ENCODE measurements at places on chromosomes 1 and 21.
A peak's percentile ranks its signal among the peaks of the same experiment; 100 is the strongest.

GRCh38 chr1:171188388-171189266, 3.5 kb downstream of the FMO2 start:
- peak; percentile 8 for DNase-seq

DNA sequence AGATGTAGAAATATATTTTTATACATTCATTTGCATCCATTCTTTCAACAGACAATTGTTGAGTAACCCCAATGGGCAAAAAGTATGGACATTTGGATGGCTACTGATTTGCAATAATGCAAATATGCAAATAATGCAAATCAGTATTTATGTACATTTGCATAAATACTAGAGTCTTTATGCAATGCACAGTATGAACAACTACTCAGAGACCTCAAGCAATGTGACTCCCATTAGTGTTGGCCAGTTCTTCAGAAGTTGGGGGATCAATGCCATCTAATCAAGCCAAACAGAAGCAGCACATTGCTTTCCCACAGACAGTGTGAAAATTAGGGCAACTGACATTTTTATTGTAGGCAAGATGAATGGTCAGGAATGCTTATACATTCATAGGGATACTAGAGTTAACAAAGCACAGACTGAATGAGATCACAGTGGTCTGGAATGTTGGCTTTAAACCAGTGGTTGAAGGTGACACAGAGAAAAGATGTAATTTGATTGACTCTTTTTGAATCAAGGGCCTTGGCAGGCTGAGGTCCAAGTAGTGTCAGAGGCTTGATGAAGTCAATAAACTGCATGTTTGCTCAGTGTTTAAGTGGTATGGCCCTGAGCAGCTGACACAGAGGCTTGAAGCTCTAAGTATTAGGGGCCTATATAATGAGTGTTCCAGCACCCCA, 256.6 kb downstream of the CTH start:
- DNase-seq = no peak

DNA sequence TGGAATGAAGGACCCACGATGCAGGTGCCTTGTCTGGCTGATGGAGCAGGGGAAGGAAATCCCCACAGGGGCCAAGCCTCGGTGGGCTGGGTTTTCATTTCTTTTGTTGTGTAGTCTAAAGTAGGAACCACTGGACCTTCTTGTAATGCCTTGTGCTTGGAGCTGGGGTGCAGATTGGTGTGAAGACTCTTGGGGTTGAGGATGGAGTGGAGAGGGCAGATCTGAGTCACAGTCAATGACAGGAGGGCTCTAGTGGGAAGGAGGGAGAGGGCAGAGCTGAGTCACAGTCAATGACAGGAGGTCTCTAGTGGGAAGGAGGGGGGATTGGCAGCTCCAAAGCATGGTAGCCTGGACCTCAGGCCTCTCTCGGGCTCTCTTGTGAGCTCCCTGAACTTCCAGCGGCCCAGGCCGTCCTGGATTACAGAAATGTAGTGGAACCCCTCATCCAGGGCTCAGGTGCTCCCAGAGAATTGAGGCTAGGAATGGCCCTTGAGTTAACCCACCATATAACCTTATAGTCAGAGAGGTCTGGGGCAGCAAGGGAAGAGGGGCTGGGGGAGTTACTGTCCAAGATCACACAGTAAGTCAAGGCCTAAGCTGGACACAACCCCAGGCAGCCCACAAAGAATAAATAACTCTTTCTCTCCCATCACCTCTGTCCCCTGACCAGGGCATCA, 313.8 kb downstream of the MATN1 start:
- no peak for DNase-seq

DNA sequence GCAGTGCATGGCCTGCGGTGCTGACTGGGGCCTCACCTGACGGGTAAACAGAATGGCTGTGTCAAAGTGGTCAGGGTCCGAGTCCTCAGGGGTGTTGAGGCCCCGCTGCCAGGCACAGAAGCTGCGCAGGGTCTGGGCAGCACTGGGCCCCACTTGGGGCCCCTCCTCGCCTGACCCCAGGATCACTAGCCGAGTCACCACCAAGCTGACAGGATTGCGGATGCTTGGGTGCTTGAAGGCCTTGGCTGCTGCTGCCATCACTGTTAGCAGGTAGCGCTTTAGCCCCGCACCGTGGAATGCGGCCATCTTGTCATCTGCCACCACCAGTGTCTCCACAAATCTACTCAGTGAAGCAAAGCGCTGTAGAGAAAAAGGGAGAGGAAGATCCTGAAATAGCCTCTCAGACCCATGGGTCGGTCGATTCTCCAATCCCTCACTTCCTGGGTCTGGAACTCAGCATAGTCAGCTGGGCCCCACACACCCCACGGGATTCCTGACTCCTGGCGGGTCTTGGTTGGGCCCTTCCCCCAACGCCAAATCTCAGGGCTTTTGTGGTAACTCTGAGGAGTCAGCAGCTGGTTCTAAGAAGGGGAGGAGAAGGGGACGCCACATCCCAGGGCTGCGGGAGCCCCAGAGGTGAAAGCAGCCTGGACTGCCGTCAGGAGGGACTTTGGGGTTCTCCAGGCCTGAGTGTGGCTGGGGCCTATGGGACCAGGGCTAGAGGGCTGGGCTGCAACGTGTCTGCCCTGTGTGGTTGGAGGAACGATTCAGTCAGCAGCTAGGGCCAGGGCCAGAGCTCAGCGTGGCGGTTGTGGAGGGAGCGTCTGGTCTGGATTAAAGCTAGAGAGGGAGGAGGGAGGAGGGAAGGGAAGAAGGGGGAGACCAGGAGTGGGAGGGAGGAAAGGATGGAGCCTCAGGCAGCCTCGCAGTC, 2.1 kb downstream of the ADAMTS4 start:
- DNase-seq = no peak

- DNase-seq = no peak
These were observed 30.2 kb downstream of the LTN1 start for GRCh38 chr21:28962465-28962864.

DNA sequence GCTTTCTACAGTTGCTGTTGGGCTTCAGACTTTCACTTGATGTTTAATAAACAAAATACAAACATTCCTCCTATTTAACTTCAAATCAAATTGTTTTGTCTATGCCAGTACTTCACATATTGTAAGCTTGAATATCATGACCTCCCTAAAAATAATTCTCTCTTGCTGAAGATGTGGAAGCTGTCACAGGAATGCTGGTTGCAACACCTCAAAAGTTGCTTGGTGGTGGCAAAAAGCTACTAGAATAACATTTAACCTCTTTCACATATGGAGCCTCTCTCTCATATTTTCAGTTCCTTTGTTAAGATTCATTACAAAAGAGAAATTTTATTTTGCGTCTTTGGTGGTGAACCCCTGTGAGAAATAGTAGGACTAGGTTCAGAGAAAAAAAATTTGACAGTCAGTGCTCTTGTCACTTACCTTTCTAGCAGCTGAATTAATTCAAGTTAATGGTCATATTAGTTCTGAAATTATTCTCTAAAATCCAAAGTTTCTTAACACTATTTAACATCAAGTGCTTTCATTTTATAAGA, 25.5 kb upstream of the F13B start:
- no peak for DNase-seq

- DNase-seq = no peak
These were observed 103.9 kb downstream of the EBNA1BP2 start for GRCh38 chr1:43067977-43068751.

DNA sequence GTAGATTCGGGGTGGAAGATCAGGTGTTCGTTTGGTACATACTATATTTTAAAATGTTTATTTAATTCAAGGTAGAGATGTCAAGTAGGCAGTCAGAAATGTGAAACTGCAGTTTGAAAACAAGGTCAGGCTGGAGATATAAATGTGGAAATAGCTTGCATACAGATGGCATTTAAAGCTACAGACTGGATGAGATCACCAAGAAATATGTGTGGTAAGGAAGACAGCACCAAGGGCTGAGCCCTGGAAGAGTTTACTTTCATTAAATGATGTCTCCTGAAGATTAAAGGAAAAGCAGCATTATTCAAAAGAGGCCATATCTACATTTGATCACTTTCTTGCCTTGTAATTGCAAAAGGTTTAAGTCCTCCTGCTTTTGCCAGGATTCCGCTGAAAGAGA, 271.3 kb downstream of the PTBP2 start:
- no peak for DNase-seq

GRCh38 chr1:88946861-88947260, 45.6 kb downstream of the KYAT3 start:
- DNase-seq = no peak

DNA sequence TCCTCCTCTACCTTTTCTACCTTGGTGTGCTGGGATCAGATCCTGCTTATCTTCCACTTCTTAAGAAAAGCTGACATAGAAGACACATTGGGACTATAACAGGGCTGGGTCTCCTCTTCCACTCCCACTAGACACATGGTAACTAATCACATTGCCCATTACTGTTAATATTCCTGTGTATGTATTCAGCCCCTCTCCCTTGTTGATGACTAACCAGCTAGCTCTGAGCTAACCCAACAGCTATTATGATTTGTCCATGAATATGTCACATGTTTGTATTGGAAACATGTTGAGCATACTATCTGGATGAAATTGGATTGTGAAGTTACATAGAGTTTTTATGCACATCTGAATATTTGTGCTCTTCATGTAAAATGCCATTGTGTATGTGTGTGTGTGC, 52.9 kb downstream of the MPZL1 start:
- no peak for DNase-seq

DNA sequence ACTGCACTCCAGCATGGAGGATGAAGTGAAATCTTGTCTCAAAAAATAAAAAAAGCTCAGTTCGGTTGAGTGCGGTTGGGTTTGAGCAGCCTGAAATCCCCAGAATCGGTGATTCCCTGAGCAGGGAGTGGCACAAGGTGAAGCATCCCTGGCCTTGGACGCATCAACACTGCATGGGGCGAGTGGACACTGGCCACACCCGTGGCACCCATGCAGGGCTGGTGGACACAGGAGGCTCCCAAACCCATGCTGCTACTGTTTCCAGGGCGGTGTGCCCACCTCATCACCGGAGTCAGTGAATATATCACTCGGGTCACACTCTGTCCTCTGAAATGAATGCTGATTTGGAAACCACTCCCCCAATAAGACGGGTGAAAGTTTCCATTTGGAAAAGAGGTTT, 53.4 kb upstream of the ACTRT2 start:
- no peak for DNase-seq

GRCh38 chr1:69814926-69815325, 247.2 kb downstream of the LRRC7 start:
- DNase-seq = no peak

- DNase-seq = no peak
These were observed 75.2 kb upstream of the KCNA3 start for GRCh38 chr1:110749960-110750359.

DNA sequence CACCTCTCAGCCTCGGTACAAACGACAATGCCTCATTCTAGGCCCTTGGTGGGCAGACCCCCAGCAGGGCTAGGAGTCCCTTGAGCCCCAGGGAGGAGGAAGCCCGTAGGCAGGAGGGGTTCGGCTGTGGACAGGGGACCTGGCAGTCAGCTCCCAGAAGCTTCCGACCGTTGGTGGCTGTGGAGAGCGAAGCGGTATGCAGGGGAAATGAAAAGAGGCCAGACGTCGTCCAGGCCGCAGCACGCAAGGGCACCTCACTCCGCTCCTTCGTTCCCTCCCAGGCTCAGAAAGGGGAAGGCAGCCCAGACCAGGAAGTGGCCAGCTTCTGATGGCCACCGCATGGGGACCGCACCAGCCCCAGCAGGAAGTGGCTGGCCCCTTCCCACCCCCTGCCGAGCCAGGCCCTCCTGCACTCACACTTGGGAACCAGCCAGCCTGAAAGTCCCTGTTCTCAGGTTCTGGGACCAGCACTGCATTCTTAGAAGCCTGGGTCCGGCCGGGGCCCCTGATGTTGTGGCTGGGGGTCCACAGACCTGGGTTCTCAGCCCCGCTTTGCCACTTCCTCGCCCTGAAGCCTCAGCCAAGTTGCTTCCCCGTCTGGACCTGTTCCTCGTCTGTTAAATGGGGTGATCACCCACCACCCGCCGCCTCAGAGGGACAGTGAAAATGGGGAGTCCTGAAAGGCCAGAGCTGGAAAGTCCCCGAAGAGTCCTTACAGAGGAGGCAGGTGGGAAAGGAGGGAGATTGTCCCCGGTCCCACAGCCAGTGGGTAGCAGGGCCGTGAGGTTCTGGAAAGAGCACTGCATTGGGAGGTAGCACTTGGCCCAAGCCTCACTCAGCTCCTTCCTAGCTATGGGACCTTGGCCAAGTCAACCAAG, 104.0 kb upstream of the RUNX3 start:
- no peak for DNase-seq

- DNase-seq = no peak
These were observed 424.1 kb downstream of the TTLL7 start for GRCh38 chr1:83574791-83575190.

- no peak for DNase-seq
These were observed 345.7 kb downstream of the BARHL2 start for GRCh38 chr1:90371448-90371813.

DNA sequence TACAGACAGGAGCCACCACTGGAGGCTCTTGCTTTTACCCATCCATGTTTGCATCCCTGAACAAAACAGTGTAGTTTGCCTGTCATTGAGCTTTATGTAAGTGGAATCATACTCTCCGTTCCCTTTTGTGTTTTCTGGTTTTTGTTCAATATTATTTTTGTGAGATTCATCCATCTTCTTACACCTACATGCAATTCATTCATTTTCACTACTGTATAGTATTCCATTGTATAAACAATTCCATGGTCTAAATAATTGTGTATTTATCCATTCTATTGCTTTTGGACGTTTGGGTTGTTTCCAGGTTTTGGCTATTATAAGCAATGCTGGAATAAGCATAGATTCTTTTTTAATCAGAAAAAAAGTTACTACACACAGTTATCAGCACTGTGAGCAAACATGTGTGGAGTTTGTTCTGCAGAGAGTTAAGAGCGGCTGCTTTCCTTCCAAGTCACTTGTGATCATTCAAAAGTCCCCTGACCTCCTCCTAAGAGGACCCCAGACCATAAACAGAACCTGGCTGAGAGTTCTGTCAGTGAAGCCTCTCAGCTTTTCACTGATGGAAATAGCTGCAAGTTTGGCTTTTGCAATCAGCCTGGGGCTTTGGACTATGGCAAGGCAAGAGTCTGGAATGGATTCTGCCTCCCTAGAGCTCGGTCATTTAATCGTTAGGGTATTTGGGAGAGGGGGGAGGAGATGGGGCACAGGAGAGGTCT, 5.1 kb upstream of the GPR157 start:
- DNase-seq = no peak

DNA sequence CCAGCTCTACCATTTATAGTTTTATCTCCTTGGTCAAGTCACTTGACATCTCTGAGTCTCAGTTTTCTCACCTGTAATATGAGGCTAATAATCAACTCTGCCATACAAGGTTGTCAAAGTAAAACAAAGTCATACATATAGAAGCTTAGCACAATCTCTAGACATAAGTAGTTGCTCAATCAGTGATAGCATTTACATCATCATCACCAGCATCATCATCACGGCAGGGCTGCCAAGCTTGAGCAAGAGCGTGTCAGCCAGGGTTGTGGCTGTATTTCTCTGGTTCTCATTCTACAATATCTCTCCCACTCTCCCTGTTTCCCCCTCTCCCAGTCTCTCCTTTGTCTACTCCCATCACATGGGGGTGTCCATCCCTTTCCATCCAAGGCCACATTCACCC, 41.7 kb upstream of the COA6 start:
- DNase-seq = no peak

All from T-cell (primary cell).